ENCODE measurements at places on chromosomes 6 and 20. TPM values are rescaled to one million over a fixed set of nuclear protein-coding genes. Genes with fewer than 3 reads are reported as not detected.

Gene FABP7
- not detected for total RNA-seq

DNA sequence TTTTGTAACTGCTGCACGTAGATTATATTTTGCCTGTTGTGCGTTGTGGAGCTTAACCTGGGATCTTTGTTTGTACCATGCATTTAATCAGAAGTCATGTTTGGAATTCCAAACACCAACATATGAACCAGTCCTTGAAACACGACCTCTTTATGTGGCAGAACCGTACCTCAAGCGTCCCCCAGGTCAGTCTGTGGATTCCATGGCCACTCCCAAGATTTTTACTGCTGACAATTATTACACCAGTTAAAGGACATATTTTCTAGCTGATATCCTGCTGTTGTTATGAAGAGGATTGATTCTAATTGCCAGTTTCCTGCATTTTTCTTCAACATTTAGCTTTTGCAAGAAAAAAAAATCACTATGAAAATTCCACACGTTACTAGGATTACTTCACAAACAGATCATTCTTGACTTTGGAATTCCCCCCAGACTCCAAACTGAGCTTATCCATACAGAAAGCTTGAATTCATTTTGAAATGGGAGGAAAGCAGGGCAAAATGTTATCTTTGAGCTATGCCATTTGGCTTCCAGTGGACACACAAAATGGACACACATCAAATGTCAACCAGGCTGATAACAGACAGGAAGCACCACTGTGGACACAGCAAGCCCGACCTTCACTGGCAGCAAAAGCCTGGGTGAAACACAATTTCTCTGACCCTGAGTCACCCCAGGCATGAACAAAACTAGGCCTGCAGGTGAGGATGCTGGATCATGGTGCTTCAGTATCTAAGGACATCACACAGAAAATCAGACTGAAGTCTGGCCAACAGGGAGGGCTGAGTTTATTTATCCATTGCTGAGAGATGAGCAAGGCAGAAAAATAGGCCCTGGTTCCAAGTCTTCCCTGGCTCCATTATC lies 542.9 kb upstream of the JAG1 start:
- DNase-seq = no peak

Gene MLIP
- 0.29 TPM for total RNA-seq

DNA sequence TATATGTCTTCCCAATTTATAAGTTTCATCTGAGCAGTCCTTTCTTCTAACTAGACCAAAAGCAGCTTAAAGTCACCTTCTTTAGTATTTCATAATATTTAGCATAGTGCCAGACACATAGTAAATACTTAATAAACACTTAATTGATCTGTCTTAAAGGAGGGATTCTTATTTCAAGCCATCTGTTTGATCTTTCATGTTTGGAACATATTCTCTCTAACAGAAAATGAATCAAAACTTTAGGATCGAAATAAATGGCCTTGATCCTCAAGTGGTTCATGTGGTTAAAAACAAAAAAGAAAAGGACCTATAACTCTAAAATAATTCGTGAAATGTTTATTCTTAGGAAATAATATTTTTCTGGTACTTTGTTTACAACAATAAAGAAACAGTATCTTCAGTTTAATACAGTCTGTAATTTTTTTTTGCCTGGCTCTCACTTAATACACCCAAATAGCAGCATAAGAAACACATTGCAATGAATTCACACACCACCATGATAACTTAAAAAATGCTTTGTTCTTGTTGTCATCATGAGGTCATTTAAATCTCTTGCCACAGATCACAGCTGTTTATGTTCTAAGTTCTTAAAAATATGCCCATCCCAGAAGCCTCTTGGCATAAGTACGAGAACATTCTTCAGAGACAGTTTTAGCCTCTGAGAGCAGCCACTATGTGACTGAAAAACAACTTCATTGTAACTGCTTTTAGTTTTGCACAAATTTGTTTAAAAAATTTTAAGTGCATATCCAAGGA lies 48.1 kb downstream of the ESF1 start:
- no peak for DNase-seq

GRCh38 chr6:143594647-143595046 lies 83.1 kb upstream of the PHACTR2 start:
- DNase-seq = no peak

Gene SIGLEC1
- total RNA-seq = 45.1 TPM

GRCh38 chr20:63686492-63687321 lies 9.7 kb upstream of the TNFRSF6B start:
- DNase-seq = peak; percentile 94

Gene MKKS
- total RNA-seq = 14.4 TPM

Gene ADTRP
- total RNA-seq = 2.3 TPM

- DNase-seq = no peak
Observed at GRCh38 chr6:68468244-68468884, 166.7 kb upstream of the ADGRB3 start.

- no peak for DNase-seq
Observed at GRCh38 chr20:45459606-45460005, 9.9 kb upstream of the WFDC2 start.

DNA sequence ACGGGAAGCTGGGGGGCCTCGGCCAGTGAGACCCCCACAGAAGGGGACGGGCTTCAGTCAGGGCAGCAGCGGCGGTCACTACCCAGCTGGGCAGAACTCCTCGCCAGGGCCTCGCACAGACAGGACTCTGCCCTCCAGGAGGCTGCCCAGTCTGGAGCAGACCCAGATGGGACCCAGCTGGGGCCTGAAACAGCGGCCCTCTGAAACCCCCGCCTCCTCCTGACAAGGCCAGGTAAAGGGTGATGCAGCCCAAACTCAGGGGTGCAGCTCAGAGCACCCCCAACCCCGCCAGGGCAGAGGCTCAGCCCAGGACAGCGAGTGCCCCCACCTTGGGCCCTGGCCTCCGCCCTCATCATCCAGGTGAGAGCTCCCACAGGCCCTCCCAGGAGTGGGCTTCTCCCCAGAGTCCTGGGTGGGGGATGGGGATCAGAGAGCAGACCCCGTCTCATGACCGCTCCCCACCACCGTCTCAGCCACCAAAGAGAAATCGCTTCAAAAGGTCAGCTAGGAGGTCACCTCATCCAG lies 2.2 kb downstream of the EEF1A2 start:
- DNase-seq = no peak

- DNase-seq = no peak
Observed at GRCh38 chr20:1212607-1213396, 9.5 kb downstream of the C20orf202 start.

- no peak for DNase-seq
Observed at GRCh38 chr6:161634916-161635315, 361.1 kb upstream of the AGPAT4 start.

Gene C6orf15
- not detected for total RNA-seq

Gene MYLK2
- not detected for total RNA-seq

Gene RIPPLY2
- total RNA-seq = not detected

DNA sequence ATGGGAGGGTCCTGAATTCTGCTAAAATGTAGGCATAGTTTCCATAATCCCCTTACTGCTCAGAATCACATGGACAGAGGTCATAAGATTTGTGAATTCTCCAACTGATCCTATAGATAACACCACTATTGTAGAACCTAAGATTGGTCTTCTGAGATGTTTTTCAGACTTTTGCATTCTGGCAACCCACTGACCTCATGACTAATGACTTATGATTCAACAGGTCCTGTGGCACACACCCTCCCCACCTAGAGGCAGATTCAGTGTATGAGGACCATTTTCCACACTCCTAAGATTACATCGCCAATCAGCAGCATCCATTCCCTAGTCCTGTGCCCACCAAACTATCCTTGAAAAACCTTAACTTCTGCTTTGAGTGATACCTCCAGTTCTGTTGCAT lies 207.2 kb downstream of the BTBD9 start:
- no peak for DNase-seq

DNA sequence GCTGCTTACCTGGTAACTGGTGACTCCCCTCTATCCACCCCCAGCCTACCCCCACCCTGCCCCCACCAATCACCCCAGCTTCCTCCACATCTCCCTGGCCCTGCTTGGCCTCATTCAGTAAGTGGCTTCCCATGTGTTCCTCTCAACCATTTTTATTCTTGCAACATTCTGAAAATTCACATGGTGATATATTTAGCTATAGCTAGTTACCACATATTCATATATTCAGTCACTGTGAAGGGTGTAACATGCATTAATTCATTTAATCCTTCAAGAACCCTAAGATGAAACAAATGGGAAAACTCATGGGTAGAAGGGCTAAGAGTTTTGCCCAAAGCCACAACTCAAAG lies 95.4 kb upstream of the CEP85L start:
- DNase-seq = no peak

DNA sequence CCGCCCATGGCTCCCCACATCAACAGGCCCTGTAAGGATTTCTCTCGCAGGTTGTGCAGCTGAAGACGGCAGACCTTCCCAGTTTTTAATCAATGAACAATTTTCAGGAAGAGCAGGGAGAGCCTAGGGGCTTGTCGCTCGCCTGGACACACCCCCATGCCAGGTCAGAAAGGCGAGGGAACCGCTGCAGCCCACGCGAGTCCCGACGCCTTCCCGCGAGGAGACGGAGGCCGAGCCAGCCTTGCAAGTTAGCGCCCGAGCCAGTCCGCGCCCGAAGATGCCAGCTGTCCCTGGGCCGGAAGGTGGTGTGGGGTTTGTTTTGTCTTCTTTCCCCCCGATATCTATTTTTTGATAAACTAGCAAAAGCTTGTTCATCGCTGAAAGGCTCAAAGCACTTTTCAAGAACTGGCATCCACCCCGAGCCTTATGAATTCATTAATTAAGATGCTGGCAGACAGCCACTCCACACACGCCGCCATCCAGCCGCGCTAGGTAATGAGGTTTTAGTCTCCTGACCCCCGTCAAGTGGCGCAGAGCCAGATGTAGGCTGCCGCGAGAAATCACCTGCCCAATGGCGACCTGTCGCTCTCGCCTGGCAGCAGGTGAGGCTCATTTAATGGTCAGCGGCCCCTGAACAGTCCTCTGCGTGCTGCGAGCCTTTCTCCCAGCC lies 6.6 kb downstream of the CCDC167 start:
- no peak for DNase-seq

Gene KHDC1
- total RNA-seq = 0.35 TPM

Gene MRAP2
- total RNA-seq = 0.16 TPM

Gene SLC17A4
- 0.10 TPM for total RNA-seq

Gene GCNT2
- total RNA-seq = 3.0 TPM

DNA sequence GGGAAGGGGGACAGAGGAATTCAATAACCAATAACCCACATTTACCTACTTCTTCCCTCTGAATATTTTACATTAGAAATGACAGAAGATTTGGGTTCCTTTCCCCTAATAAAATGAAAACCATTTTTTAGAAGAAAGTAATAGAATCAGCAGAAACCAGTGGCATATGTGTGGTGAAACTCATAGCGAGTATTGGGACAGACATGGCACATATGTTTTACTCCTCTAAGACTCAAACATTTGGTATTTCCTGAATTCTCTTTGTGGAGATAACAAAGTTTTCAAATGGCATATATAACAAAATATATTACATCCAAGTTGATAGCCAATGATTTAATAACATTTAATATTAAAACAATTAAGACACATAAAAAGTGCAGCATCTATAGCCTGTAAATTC lies 12.9 kb upstream of the BEND3 start:
- DNase-seq = no peak

Gene FHL5
- 16.6 TPM for total RNA-seq

Gene LY6G6C
- not detected for total RNA-seq

- DNase-seq = no peak
Observed at GRCh38 chr20:44576297-44576696, 6.1 kb upstream of the PKIG start.

Gene CLPSL2
- total RNA-seq = not detected

Gene HLA-B
- total RNA-seq = 914 TPM

- peak; percentile 45 for DNase-seq
Observed at GRCh38 chr6:13472976-13473767, 14.2 kb downstream of the GFOD1 start.

Gene CTCFL
- total RNA-seq = 0.16 TPM

- no peak for DNase-seq
Observed at GRCh38 chr6:106894978-106895702, 79.4 kb downstream of the CD24 start.

Gene OR11A1
- total RNA-seq = not detected

- no peak for DNase-seq
Observed at GRCh38 chr20:40463171-40463570, 225.9 kb downstream of the MAFB start.

DNA sequence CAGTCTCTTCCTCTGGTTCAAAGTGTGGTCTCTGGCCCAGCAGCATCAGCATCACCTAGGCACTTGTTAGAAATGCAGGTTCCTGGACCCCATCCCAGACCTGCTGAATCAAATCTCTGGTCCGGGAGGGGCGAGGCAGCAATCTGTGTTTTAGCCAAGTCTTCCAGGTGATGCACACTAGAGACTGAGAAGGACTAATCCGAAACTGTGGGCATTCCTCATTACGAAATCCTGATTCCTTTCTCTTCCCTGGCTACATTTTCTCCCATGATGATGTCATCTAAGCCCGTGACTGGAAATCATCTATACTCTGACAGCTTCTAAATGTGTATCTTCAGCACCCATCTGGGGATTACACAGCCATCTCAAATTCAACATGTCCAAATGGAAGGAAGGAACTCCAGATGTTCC lies 39.7 kb upstream of the PRND start:
- DNase-seq = no peak

Gene NKAPL
- 3.1 TPM for total RNA-seq

DNA sequence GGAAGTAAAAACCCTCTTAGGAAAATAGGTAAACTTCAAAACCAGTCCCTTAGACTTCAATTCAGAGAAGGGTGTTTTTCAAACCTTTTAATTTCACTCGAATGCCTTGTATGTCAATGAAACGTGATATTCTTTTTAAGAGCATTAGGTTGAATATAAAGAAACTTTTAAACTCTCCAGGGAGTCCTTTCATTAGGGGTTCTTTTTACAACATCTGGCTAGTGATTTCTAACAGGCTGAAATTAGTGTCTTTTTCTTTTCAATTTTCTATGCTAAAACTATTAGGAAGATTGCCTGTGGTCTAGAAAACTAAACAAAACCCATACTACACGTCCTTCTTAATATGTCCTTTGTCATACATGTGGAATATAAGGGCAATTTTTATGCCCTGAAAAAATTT lies 569.7 kb upstream of the CITED2 start:
- no peak for DNase-seq

Gene APCDD1L
- not detected for total RNA-seq

DNA sequence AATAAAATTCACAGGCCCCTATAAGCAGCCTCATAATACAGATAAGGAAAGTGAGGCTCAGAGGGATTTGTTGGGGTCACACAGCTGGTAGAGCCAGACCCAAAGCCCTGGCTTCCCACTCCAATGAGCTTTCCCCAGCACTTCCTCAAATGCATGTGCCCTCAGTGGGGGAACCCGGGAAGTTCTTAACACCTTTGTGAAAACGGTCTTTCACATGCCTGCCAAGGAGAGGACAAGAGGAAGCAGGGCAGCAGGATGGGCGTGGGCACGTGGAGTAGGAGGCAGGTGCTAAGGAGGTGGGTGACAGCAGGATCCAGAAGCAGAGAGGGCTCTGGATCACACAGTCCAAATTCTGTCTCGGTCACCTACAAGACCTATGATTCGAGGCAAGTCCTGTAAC lies 598 bp downstream of the PI16 start:
- peak; percentile 69 for DNase-seq

Gene CCDC170
- 2.4 TPM for total RNA-seq

All from mesenteric fat pad (tissue), 1 donor.